ENCODE measurements at places on chromosomes 13 and 19.

DNA sequence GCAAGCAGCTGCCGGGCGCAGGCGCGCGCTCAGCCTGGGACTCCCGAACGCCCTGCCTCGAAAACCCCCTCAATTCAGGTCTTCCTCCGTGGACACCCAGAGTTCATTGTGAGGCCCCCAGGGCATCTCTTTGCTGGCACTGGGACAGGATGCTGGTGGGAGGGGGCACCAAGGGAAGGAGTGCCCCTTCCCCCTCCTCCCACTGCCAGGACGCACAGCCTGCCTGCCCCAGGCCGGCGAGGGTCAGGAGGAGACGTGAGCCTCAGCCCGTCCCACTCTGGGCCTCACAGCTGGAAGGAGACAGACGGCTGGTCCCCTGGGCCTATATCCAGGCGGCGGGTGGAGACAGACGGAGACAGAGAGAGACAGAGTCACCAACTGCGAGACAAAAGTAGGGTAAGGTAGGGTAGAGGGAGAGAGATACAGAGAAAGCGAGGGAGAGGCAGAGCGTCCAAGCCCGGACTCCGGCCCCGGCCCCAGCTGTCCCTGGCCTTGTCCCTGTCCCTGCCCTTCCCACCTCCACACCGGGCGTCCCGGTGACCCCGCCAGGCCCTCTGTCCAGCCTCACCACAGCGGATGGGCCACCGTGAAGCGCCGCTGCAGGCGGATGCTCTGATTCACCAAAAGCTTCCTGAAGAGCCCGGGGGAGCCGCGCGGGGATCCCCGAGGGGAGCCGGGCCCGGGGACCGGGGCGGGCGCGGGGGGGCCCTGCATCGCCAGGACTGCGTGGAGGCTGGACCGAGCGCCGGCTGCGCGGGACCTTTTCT, at the start of gene PDE4C:
TSS of gene PDE4C (minus strand) at position 737 of the 767 bp plus-strand sequence. CDS start at position 714, 23 bp downstream.
- DNase-seq: no peak

- DNase-seq: no peak
These were observed 5.9 kb downstream of the LAMP1 start for GRCh38 chr13:113302986-113303385.

DNA sequence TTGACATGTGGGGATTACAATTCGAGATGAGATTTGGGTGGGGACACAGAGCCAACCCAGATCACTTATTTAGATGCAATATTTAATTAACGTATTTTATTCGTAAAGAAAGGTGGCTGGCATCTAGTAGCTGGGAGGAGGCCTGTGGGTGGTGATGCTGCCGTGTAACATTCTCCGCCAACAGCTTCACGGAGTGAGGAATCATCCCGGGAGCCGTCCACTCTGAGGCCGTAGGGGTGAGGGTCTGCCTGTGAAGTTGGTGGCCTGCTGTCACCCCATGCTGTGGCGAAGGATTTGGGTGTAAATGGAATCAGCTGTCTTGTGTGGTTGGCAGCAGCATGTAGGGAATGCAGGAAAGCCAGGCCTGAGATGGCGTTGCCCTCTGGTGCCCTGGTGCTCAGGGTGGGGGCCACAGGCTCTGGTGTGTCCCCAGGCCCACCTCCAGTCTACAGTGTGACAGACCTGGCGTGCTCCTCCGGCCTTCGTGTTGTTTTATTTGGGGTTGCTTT, 3.3 kb upstream of the TEX29 start:
- DNase-seq: no peak

DNA sequence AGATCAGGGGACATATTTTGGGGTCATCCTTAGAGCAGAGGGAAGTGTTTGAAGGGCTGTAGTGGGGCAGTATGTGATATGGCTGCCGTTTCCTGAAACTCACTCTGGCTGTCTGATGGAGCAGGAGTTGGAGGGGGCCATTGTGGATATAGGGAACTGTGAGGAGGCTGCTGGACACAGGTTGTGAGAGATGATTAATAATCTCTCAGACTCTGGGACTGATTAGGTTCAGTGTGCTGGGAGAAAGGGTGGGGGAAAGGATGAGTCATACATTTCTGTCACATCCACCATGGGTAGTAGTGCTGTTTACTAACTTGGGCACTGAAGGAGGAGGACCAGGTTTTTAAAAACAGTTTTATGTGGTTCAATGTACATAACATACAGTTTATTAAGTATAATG, 4.8 kb downstream of the B3GLCT start:
- no peak for DNase-seq

DNA sequence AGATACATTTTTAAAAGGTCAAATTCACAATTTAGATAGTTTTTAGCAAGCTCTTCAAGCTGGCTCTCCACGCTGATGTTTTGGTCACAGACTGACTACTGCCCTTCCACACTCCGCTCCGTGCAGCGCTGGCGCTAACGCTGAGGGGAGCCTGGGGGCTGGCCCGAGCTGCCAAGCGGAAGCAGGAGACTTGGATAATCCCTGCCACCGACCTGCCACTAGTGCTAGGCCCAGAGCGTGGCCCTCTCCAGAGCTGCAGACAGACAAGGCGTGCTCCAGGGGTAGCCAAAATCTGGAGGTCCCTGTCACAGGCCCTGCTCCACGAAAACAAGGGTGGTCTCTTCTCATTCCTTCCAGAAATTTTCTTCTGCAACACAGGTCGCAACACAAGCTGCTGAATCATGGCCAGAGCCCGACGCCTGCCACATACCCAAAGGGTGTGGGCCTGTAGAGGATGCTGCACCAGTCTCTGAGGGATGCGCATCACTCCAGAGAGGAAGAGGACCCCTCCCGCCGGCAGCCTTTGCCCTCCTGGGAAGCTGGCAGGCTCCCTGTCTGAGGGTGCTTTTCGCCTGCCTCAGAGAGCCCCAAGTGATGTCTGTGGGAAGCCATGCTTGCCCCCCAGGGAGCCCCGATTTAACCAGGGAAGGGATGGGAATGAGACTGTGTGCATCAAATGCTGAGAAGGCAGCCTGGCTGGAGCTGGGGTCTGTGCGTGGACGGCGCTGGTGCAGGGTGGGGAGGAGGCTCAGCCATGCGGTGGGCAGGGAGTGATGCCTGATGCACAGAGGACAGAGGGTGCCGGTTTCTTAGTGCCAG, 21.6 kb downstream of the CAPS start:
- DNase-seq: no peak

- no peak for DNase-seq
These were observed 1.9 kb upstream of the ZNF552 start for GRCh38 chr19:57816652-57817051.

DNA sequence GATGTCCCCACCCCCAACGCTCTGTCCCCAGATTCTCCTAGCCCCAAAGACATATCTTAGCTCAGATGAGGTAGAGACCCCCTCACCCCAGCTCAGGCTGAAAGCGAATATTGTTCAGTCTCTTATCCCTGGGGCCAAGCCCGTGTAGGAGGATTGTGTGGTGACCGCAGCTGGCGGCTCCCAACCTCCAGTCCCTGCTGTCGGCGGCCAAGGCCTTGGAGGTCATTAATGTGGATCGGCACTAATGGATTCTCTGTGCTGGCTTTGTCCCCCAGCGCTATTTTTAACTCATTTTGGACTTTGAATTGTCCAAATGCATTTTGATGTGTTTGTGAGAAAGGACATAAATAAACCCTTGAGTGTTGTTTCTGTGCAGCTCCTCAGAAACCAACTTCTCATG, 124.2 kb downstream of the UQCRFS1 start:
- DNase-seq: no peak

GRCh38 chr19:13022111-13022858, 27.0 kb downstream of the NFIX start:
- no peak for DNase-seq

- no peak for DNase-seq
These were observed 4.7 kb downstream of the MAB21L1 start for GRCh38 chr13:35471706-35472322.

DNA sequence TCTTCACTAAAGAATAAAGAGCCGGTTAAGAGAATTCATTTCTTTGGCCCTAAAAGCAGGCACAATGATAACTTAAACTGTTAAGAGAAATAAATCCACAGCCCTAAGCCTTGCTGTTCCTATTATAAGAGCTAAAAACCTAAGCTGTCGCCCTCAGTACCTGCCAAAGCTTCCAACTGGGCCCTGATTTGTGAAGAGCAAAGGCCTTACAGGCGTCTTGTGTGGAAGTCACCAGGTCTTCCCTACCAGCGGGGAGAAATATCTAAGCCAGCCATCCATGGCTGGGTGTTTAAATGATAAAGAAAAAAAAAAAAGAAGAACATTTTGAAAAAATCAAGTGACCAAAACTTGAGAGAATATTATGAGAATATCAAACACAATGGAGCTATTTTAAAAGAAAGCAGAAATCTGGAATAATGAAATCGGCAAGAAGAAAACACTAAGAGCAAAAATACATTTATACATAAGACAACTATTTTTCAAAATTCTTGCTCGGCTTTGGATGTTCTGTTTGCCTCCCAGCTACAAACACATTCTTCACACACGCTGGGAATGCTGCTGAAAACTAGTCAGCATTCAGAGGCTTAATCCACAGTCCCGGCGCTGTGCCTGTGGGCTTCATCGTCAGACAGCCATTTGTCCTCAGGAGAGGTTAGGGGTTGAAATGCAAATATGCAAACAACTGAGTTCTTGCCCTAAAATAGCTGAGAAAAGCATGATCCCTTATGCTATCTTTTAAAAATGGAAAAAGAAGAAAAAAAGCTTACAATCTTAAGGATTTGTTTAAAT, 89.8 kb upstream of the LSM14A start:
- no peak for DNase-seq

Data from SHP77 treated with DMSO at 0.1 percent for 48 hours (cell line).